ENCODE measurements at places on chromosomes 1 and 21. TPM values are rescaled to one million over a fixed set of nuclear protein-coding genes. Genes with fewer than 3 reads are reported as not detected.

ARHGEF10L gene
- polyA plus RNA-seq, result 40.8 TPM

ACKR1 gene
- 3.4 TPM for polyA plus RNA-seq

DAB1 gene
- not detected for polyA plus RNA-seq

HJV gene
- 1.3 TPM for polyA plus RNA-seq

CD1B gene
- polyA plus RNA-seq, result not detected

COA6 gene
- polyA plus RNA-seq, result 76.4 TPM

ADORA1 gene
- 21.2 TPM for polyA plus RNA-seq

FYB2 gene
- polyA plus RNA-seq, result 7.9 TPM

DRAXIN gene
- polyA plus RNA-seq, result 0.17 TPM

SPRR2F gene
- not detected for polyA plus RNA-seq

C1orf105 gene
- not detected for polyA plus RNA-seq

FMO5 gene
- 12.3 TPM for polyA plus RNA-seq

CNKSR1 gene
- 8.8 TPM for polyA plus RNA-seq

TDRD5 gene
- polyA plus RNA-seq, result 1.5 TPM

FAAH gene
- 50.7 TPM for polyA plus RNA-seq

FCRLB gene
- polyA plus RNA-seq, result 2.8 TPM

CXADR gene
- 5.2 TPM for polyA plus RNA-seq

TCHH gene
- polyA plus RNA-seq, result not detected

PDPN gene
- polyA plus RNA-seq, result 7.4 TPM

OR2M3 gene
- polyA plus RNA-seq, result not detected

GRCh38 chr1:220336391-220337031, 64.3 kb upstream of the RAB3GAP2 start:
- no peak for DNase-seq

DNA sequence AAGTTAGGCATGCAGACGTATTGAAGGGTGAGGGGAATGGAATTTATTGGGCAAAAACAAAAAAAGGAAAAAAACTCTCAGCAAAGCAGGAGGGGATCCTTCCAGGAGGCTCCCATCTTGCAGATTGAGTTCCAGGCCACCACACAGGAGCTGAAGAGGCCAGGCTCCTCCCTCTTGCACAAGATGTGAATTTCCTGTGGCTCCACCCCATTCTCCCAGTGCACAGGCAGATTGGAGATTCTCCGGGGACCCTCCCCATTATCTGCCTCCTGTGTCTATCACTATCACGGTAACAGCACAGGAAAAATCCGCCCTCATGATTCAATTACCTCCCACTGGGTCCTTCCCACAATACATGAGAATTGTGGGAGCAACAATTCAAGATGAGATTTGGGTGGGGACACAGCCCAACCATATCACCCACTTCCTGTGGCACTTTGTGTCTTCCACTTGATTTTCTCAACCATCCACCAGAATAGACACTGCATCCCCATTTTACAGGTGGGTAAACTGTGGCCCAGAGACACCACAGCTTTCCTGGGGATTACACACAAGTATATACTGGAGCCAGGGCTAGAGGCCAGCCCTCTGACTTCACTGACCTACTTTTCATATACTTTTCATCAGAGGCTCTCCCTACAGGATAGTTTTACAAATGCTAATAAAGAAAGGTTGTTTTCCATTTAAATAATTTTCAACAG, 18.9 kb upstream of the COL6A1 start:
- DNase-seq, result peak; percentile 2

GRCh38 chr21:34612557-34612956, 2.4 kb downstream of the RCAN1 start:
- DNase-seq, result peak; percentile 9

DNA sequence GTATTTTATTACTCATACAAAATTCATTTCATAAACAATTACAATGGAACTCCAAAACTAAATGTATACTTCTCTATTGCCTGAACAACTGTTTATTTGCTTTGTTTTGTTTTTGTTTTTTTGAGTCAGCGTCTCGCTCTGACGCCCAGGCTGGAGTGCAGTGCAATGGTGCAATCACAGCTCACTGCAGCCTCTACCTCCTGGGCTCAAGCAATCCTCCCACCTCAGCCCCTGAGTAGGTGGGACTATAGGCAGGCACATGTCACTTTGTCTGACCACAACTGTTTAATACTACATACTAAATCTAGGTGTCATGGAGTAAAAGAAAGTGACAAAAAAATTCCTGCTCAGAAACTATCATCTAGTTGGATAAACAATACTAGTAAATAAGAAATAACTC, 49.3 kb downstream of the RAB3GAP2 start:
- DNase-seq, result no peak

- DNase-seq, result no peak
These were observed 19.3 kb upstream of the TBX19 start for GRCh38 chr1:168261390-168261789.

DNA sequence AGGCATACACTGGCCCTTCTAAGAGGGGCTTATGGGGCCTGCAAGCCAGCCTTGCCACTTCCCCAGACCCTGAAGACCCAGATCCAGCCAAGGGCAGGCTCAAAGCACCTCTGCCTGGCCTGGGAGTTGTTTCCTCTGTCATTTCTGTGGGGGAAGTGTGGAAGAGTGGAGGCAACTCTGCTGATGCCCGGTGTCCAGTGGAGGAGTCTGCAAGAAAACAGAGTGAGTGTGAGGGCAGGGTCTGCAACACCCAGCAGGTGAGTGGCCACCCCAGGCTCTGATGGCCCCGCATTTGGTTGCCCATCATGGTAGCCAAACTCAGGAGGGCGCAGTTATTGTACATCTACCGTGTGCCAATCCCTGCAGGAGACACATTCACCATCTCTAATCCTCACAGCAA, 8.4 kb downstream of the CLEC20A start:
- DNase-seq, result no peak

GRCh38 chr1:240435996-240436566, 175.9 kb downstream of the GREM2 start:
- no peak for DNase-seq

DNA sequence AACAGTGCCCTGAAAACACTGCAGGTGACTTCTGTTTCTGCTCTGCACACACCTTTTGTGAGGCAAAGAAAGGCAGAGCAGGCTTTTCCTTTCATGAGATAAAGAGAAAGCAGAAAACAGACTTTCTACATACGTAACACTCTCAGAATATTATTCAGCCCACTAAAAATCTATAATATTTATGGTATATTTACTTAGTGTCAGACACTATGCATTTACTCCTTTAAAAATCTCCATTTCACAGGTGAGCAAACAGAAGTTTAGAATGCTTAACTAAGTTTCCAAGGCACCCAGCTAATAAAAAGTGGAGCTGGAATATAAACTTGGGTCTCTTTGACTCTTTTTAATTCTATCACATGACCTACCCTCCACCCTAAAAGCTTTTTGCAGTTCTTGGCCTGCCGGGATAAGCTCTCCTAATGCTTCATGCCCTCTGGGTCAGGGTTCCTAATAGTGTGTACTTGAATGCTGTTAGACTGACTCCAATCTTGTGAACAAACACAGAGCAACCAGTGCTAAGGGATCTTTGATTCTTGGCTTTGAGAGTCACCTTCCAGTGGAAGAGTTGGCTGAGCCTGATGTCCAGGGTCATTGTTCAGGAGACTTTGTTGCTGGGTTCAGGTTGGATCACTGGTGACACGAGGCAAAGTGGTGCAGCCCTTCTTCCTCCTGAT, 27.2 kb downstream of the PROK1 start:
- no peak for DNase-seq

DNA sequence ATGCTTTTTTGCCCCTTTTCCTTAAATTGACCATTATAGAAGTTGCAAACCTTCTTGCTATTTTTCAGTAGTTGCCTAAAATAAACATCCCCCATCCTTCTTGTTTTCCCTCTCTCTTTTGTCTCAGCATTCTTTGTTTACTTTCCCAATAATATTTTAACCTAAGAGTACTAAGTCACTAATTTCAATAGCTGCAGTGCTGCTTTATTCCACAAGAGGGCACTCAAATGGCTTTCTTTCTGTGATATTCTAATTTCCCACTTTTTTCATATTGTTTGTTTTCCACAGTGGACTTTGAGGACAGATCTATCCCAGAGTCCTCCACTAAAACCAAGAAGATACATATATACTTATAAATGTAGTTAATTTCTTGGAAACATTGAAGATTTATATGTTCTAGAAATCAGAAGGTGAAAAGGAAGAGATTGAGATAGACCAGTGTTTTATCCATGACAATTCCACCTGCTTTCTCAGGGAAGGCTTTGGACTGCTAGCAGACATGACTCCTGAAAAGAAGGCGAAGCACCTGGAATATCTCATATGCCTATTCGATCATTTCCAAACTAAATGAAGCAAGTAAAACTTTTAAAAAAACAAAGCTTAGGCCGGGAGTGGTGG, 104.8 kb upstream of the GRIK1 start:
- no peak for DNase-seq

DNA sequence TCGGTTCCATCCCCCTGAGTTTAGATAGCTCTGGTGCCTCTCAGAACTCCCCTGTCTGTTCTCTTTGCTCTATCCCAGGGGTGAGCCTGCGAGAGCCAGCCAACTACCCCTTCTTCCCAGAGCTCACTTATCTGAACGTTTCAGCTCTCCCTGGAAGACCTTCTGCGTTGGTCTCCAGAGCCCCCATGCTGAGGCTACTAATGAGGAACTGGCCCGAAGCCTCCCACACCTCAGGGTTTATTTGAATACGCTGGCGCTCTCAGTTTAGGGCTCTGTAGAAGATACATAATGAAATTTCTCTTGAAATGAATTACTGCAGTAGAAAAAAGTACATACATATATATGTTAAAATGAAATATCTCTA, 43.5 kb downstream of the TCEANC2 start:
- no peak for DNase-seq

GRCh38 chr21:43903451-43904091, 38.5 kb downstream of the AGPAT3 start:
- DNase-seq, result no peak

GRCh38 chr1:178134061-178134460, 40.2 kb downstream of the RASAL2 start:
- DNase-seq, result no peak

DNA sequence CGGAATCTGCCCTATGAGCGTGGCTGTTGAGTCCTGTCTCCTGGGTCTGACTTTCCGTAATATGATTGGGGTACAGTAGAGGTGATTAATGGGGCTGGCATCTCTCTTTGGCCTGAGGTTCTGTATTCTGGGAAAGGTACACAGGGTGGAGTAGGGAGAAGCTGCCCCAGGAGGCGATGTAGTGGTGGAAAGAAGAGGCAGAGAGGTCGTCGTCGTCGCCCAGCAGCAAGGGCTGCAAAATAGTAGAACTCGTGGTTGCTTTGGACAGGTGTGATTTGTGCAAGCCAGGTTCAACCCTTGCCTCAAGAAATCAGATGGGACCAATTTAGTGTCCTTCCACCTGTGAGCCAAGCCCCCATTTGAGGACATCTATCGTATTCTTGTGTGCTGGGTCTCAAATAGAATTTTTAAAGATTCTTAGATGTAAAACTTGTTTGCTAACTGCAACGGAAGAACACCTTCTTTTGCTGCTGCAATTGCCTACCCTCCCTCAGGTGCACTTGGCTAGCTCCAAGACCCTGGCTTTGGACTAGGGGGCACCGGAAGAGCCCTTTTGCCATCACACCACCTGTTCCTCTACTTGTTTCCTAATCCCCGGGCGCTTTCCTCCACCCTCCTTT, 1.3 kb upstream of the HMGN2 start:
- no peak for DNase-seq

- DNase-seq, result no peak
These were observed 15.7 kb upstream of the ATP13A2 start for GRCh38 chr1:17027403-17027802.

GRCh38 chr1:50427818-50428779, 4.9 kb upstream of the DMRTA2 start:
- peak; percentile 30 for DNase-seq

DNA sequence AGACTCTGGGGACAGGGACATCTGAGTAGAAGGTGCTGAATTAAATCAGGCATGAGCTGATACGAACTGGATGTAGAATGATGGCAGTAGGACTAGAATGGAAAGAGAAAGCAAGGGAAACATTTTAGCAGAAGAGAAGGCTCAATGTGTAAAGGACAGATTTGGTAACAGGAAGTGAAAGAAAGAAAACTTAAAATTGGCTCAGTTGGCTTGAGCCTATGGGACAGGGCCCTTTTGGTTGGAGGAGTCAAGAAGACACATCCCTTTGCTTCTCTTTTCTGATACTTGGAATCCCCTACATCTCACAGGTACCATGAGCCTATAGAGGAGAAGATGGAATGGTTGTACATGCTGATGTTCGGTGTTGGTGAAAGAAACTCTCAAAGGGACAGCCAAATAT, 300.6 kb upstream of the PLXNA2 start:
- no peak for DNase-seq

DNA sequence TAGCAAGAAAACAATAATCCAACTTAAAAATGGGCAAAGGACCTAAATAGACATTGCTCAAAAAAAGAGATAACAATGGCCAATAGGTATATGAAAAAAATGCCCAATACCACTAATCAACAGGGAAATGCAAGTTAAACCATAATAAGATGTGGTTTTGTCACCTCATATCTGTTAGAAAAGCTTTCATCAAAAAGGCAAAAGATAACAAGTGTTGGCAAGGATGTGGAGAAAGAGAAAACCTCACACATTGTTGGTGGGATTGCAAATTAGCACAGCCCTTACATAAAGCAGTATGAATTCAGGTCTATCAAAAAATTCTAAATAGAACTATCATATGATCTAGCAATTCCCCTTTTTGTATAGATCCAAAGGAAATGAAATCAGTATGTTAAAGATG, 387.2 kb upstream of the DUSP10 start:
- no peak for DNase-seq

GRCh38 chr1:230550428-230550827, 91.9 kb upstream of the COG2 start:
- no peak for DNase-seq

- DNase-seq, result no peak
These were observed 36.8 kb downstream of the RAP1A start for GRCh38 chr1:111656086-111657017.

- DNase-seq, result no peak
These were observed 876 bp downstream of the MOB3C start for GRCh38 chr1:46615735-46616134.

- DNase-seq, result no peak
These were observed 5.1 kb upstream of the REG4 start for GRCh38 chr1:119816407-119816806.

- DNase-seq, result no peak
These were observed 39.7 kb downstream of the MAP3K21 start for GRCh38 chr1:233367057-233367803.

DNA sequence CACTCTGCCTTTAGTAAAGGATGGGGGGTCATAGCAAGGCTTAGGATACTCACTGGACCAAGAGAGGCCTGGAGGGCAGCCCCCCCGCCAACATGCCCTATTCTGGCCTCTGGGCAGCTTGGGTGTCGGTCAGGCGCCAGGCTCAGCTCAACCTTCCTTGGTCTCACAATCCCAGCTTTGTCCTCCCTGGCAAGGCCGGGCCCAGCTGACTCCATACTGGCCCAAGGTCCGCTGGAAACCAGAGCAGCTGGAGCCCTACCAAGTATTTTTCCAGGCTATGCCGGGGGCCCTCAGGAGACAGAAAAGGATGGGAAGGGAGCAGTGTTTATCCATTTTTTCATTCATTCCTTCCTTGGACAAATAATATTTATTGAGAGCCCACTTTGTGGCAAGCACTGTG, 6.2 kb downstream of the FBXO2 start:
- no peak for DNase-seq

- DNase-seq, result no peak
These were observed 464 bp downstream of the ACBD6 start for GRCh38 chr1:180501865-180502360.

All from kidney (tissue), 22 donors.